Stimulated activated CD8-positive, alpha-beta memory T cell treated with anti-CD3 and anti-CD28 coated beads, Interleukin-4, amount 100 ng/mL, for 1 hour (primary cell): ENCODE measurements at places on chromosomes 6 and 20.

- DNase-seq = no peak
Measured at GRCh38 chr6:32194825-32195651, 2.6 kb upstream of the GPSM3 start.

DNA sequence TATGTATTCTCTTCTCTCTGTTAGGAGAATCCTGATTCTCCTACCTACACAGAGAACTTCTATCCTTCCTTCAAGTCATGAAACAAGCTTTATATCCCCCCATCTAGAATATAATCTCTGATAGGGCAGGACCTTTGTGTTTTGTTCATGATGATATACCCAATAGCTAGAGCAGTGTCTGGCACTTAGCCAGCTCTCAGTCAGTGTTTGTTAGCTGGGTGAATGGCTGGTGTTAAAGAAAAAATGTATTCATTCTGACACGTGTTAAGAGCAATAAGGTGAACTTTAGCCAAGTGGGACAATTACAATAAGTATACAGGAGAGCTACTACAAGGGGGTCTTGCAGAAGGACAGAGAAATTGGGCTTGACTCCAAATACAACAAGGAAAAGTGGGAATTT lies 34.3 kb upstream of the TNFRSF21 start:
- DNase-seq = no peak

GRCh38 chr6:136365776-136366354 lies 76.2 kb upstream of the BCLAF1 start:
- DNase-seq = no peak

DNA sequence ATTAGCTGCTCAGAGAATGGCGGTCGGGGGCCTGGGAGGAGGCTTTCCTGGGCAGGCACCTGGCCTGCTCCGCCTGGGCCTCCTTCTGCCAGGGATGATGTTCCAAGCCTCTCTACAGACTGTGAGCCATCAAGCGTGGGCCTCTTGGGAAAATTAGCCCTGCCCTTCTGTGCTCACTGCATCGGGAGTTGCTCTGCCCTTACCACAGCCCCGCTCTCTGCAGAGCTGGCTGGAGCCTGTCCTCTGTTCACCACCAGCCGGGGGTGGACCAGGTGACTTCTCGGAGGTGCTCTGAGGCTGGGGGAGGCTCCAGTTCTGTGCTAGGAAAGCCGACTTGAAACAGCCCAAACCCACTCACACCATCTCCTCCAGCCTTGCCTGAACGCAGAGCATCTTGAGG lies 24.2 kb downstream of the MDGA1 start:
- DNase-seq = no peak

DNA sequence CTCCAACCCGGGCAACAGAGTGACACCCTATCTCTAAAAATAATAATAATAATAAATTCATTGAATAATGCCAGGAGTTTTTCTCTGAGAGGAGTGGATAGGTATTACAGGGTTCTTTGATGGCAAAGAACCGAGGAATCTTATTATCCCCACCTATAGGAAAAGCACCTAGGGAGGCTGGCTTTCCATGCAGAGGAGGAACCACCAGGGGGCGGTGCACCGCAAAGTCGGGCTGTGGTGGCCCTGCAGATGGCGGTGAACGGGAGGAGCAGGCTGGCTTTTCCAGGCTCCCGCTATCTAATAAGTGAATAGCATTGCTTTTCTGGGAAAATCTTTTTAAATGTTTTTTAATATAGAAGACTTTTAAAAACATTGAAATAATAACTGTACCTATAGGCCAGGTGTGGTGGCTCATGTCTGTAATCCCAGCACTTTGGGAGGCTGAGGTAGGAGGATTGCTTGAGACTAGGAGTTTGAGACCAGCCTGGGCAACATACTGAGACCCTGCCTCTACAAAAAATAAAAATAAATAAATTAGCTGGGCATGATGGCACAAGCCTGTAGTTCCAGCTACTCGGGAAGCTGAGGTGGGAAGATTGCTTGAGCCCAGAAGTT lies 864.2 kb downstream of the KIF16B start:
- peak; percentile 3 for DNase-seq

- DNase-seq = no peak
Measured at GRCh38 chr6:77548190-77548589, 84.9 kb upstream of the HTR1B start.

- no peak for DNase-seq
Measured at GRCh38 chr6:137277971-137278637, 58.9 kb upstream of the IFNGR1 start.

- no peak for DNase-seq
Measured at GRCh38 chr6:143040018-143040417, 20.7 kb upstream of the AIG1 start.
